ENCODE measurements at places on chromosomes 5 and 9. TPM values are rescaled to one million over a fixed set of nuclear protein-coding genes. Genes with fewer than 3 reads are reported as not detected.

Gene SEC61B
- 17.5 TPM for total RNA-seq

Gene FKTN
- 4.1 TPM for total RNA-seq

Gene FGF1
- total RNA-seq: 0.74 TPM

Gene TMEM232
- total RNA-seq: 1.1 TPM

Gene MEIKIN
- total RNA-seq: 0.77 TPM

Gene AJM1
- total RNA-seq: 1.3 TPM

Gene MSMP
- not detected for total RNA-seq

Gene UBTD2
- 9.1 TPM for total RNA-seq

Gene HAVCR2
- total RNA-seq: 1.4 TPM

Gene HTR4
- 0.24 TPM for total RNA-seq

All from psoas muscle (tissue), 8 donors.